ENCODE measurements at places on chromosomes 4 and X. TPM values are rescaled to one million over a fixed set of nuclear protein-coding genes. Genes with fewer than 3 reads are reported as not detected.

DNA sequence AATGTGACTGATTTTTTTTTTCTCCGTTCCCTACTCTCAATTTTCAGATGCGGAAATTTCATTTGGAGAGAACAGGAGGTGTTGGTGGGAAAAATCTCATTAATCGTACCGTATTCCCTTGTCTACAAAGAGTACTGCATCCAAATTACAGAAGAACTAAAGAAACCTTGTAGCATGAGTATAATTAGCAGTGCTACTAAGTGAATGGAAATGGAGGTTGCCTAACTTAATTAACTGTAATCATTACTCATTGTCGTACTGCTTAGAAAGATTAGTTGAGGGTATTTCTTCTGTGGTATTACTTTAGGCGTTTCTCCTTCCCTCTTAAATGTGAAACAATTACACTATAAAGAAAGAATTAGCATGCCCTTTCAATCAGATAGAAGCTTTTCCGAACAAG lies 81.7 kb downstream of the DMD start:
- DNase-seq, result no peak

DNA sequence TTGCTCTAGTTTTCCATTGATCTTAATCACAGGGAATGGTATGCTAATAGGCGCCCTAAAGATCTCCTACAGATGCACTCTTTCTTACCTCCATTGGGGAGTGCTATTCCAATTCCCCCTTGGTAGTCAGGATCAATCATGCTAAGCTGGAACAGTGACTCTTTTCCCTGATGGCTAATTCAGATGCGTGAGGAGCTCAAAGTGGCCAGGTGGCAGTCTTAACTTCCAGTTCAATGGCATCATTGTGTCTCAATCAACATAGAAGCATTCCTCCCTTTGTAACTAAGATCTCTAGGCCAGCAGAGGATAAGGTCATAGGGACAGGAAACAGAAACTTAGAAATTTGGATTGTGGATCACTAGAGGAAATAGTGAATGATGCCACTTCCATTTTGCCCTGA lies 216.8 kb downstream of the GRID2 start:
- DNase-seq, result no peak

DNA sequence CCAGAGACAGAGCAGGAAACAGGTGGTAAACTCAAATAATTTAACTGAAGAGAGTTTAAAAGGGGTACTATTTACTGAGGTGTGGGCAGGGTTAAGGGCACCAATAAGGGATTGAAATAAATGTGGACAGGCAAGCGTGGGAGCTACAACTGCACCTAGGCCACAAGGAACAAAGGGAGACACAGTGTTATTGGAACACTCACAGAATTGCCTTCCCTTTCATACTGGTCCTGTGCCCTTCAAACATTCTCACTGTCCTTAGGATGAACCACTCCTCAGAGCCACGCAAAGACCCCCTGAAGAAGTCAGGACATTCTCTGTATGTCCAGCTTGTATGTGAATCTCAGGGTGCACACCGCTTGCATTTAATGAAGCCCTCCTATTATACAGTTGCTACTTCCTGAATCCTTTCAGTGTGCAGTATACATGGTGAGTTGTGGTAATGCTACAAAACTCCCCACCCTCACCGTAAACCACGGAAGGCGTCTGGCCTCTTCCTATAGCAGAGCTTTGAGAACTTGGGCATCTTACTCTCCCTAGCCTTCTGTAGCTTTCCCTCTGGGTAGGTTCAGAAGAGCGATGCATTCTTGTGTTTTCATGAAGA lies 9.6 kb upstream of the MRPL1 start:
- DNase-seq, result no peak

The FGD1 gene
- 11.4 TPM for total RNA-seq

- DNase-seq, result no peak
Observed at GRCh38 chr4:169377367-169377766, 106.6 kb upstream of the SH3RF1 start.

- no peak for DNase-seq
Observed at GRCh38 chrX:9535101-9535500, 70.2 kb downstream of the TBL1X start.

- DNase-seq, result no peak
Observed at GRCh38 chr4:171484681-171485080, 328.5 kb upstream of the GALNTL6 start.

DNA sequence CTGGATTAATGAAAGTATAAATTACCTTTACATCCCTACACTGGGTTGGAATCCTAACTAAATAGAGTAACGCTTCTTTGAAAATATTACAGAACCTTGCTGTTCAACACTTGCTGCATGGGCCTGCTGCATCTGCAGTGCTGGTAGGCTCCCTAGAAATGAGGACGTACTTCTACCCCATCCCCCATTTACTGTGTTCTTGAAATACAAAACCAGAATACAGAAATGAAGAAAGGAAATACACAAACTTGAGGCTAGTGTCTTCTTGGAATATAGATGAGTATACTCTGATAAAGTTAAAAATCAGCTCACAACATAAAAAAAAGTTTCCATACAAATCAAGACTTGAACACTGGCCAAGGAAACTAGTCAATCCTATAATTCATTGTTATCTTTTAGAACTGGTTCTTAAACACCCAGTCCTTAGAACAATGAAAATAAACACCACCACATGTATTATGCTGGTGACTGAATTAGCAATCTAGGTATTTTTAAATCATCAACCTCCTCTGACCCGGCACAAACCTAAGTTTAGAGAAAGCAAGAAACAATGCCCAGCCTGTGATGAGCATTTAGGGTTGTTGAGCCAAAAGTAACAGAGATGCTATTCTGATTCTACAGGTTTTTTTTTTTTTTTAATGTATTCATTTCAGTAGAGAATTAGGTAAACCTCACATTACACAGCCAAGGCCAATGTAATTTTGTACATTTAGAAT lies 49.7 kb downstream of the ATP8A1 start:
- DNase-seq, result no peak

DNA sequence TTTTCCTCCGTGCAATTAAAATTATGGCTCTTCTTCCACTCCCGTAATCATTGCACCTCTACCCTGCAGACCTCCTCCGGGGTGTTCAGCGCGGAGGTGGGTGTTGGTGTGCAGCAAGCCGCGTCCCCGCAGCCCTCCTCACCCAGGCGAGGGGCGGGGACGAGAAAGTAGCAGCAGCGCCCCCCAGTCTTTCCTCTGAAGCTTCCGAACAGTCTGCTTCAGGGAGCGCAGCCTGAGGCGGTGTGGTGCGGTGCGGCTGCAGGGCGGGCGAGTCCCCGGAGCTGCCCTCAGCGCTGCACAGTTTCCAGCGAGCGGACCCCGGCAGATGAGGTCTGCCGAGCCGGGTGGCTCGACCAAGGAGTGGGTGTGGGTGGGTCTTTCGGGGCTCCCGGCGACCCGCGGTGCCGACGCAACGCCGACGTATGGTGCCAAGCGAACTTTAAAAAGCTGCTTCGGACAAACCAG lies at the start of gene FRAS1:
Gene FRAS1, plus strand, starts transcription at position 189 of the 465 bp plus-strand sequence. CDS start 687 bp downstream, outside the sequence.
- no peak for DNase-seq

The RNF113A gene
- 12.9 TPM for total RNA-seq

DNA sequence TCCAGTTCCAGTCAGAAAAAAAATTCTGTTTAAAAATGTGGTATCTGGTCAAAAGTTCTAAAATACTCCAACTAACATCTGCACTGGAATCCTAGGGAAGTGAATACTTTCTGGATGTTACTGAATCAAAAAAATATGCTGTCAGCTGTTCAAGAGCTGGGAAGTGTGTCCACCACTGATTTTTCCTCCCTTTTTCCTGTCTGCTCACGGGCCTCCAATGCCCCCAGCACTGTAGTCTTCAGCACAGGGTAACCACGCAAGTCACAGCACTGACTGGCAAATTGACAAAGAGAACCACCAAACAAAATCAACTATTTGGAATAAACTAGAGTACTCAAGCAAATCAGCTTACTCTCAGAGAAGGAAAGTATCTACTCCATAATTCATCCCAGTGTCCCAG lies 9.9 kb downstream of the VEGFC start:
- no peak for DNase-seq

- no peak for DNase-seq
Observed at GRCh38 chr4:78622253-78622979, 70.8 kb downstream of the ANXA3 start.

DNA sequence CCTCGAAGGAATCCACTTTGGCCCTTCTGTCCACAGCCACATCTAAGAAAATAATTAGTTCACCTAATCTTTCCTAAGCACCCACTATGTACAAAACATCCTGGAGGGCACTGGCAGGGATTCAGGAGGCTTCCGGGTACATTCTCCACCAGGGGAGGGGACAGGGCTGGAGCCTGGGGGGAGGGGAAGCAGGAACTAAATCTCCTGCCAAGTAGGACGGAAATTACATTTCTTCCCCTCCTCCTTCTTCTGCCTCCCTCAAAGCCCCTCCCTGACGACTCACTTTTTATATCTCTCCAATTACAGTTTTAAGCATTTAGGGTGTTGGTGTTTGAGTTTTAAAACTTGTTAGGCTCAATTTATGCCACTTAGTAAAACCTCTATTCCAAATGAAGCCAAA lies 203.1 kb downstream of the BCOR start:
- DNase-seq, result no peak

The KCNIP4 gene
- 0.50 TPM for total RNA-seq

Measured in esophagus muscularis mucosa (tissue), 4 donors.